ENCODE measurements at places on chromosomes 4 and X.

DNA sequence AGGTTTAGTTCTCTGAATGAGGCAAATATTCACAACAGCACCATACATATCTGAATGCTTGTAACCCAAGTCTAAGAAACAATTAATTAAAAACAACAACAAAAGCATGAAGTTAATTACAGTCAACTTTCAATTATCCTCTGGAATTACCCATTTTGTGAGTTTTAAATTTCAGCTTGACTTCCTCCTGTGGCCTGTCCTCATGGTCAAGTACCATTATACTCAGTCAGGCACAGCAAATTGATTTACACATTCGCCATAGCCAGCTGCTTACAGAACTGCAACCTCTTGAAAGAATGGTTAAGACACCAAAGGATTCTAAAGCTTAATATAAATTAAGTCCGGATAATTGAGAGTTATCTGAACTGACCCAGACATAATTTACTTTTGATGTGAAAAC, 306.5 kb downstream of the CAMK2D start:
- no peak for DNase-seq

DNA sequence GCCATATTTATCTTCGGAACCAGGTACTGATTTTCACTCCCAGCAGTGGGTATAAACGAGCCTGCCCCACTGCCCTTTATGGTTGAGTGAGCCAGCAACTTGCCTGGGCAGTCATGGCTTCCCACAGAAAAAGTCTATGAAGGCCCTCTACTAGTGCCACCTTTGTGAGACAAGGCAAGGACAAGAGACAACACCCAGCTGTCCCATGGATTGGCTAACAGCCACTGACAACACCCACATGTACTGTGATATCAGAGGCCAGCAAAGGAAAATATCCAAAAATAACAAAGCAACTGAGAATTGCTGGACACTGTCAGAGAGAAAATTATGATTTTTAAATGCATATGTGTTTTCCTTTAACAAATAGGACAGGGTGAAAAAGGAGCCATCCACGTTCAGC, 248.4 kb upstream of the TTC29 start:
- peak; percentile 13 for DNase-seq

DNA sequence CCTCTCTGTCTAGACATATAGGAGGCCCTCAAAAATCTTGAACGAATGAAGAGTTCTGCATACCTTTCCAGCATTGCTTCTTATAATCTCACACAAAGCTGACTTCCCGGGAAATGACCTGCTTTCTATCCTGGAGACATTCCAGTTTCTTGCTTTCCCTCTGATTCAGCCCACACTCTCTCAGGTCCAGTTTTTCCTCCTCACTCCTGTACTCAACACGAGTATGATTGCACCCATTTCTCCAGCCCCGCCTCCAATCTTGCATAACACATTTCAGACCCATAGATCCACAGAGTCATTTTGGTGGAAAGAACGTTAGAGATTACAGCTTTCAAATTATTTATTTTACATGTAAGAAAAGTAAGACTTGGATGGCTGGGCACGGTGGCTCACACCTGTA, 127.5 kb upstream of the TLR3 start:
- no peak for DNase-seq

DNA sequence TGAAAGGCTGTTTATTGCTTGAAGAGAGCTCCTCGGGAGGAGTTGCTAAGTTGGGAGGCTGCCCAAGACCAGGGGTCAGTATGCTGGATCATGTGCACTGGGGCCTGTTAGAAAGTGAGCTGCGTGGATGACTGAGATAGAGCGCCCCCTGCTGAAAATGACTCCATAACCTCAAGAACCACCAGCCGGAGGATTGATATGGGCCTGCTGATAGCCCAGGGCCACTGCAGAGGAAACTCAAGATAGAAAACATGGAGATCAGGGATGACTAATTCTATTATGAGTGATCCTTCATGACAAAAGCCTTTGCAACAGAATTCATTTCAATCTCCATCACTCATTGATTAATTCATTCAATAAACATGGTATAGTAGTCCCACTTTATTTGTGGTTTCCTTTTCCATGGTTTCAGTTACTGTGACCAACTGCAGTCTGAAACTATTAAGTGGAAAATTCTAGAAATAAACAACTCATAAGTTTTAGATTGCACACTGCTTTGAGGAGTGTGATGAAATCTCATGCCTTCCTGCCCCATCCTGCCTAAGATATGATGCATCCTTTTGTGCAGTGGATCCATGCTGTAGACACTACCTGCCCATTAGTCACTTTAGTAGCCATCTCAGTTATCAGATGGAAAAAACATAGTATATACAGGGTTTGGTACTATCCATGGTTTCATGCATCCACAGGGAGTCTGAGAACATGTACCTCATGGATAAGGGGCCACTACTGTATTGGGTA, 126.7 kb upstream of the MBNL3 start:
- DNase-seq = peak; percentile 34

Data from endothelial cell of umbilical vein (primary cell).